ENCODE measurements at places on chromosomes 11 and 22.

- no peak for DNase-seq
These were observed 71.5 kb downstream of the CYTH4 start for GRCh38 chr22:37353839-37354238.

DNA sequence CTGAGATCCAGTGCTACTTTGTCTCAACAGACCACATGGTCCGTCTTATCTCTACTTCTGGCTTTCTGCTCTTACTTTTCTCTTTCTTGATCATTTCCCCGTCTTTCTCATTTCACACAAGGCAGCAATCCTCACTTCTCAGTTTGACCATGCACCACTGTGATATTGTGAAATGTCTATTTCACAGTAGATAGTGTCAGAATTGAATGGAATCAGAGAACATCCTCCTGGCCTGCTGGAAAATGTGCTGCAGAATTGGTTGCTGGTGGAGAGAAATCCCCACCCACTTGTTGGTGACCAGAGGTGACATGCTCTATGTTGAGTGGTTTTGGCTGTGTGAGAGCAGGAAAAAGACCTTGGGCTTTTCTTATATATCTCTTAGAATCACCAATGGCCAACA, 57.8 kb upstream of the RCN1 start:
- no peak for DNase-seq

DNA sequence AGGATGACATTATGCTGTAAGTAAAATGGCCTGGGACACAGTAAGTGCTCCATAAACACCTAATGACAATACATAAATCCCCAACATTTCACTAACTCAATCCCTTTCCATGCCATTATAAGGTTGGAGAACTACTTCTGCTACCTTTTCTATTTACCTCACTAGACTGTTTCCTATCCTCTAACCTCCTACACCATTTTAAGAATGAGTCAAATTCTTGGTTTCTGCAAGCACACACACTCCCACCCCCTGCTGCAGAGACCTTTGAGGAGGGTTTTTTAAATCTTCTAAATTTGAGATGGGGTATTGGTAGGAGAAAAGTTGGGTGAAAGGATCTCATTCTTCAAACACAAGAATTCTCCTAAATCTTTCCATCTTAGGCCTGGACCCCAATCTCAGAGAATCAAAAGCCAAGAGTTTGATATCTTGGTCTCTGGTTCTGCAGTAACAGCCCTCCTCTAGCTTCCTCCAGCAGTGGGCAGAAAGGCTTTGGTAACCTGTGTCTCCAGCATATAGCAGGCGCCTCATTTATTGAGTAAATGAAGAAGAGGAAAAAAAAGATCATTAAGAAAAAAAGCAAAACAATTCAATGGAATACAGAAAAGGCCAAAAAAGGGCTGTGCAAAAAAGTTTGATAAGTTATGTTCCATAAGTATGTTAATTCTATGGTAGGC, 42.3 kb downstream of the SYTL2 start:
- no peak for DNase-seq

- DNase-seq = no peak
These were observed 70.0 kb upstream of the IGLL5 start for GRCh38 chr22:22817468-22818201.

All from activated CD4-positive, alpha-beta T cell treated with anti-CD3 and anti-CD28 coated beads for 1 hour (primary cell).